ENCODE measurements at places on chromosomes 16 and 17.

- DNase-seq = no peak
Observed at GRCh38 chr17:76630151-76630550, 13.4 kb downstream of the ST6GALNAC1 start.

- DNase-seq = no peak
Observed at GRCh38 chr16:66741950-66742808, 9.2 kb downstream of the DYNC1LI2 start.

DNA sequence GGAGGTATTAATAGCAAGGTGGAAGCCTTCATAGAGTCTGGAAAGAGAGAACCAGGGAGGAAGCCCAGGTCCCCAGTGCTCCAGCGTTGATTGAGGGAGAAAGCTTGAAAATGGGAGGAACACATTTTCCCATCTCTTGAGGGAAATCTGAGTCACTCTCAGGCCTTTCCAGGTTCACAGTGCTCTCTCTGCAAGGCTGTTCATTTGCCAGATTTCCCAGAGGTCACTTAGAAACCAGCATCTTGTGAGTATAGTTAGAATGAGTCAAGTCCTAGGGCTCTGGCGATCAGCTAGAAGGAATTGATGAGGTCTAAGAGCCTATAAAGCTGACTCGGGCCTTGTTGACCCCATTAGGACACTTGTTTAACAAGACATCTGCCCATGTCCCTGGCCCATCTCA, 17.7 kb upstream of the ZNF594 start:
- DNase-seq = no peak

DNA sequence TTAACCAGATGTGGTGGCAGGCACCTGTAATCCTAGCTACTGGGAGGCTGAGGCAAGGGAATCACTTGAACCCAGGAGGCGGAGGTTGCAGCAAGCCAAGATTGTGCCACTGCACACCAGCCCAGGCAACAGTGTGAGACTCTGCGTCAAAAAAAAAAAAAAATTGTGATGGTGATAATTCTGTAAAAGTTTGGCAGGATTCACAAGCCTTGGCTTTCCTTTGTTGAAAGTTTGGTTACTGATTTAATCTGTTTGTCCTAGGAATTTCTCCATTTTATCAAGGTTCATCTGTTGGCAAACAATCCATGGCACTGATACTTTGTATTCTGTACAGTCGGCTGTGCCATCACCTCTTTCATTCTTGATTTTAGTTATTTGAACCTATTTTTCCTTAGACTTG, 15.9 kb downstream of the EIF4A3 start:
- DNase-seq = no peak

DNA sequence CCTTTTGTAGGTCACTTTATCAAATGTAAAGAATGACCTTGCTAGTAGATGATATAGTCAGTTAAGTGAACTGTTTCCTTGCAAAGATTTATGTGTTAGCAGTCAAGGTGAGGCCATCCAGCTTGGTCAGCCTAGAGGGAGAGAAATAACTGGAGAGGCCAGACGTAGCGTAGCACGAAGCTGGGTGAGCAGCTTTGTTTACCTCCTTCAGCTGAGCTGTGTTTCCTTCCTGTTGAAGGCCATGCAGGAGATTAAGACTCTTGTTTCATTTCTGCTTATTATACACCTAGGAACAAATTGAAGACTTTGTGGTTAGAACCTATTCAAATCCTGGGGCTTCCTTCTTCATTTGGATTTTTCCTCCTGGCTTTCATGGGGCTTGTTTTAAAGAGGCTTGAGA, 267.1 kb downstream of the PHKB start:
- DNase-seq = no peak

GRCh38 chr16:47162670-47163420, 19.1 kb upstream of the NETO2 start:
- DNase-seq = no peak

- DNase-seq = no peak
Observed at GRCh38 chr16:21028728-21029127, 121.9 kb downstream of the DNAH3 start.

DNA sequence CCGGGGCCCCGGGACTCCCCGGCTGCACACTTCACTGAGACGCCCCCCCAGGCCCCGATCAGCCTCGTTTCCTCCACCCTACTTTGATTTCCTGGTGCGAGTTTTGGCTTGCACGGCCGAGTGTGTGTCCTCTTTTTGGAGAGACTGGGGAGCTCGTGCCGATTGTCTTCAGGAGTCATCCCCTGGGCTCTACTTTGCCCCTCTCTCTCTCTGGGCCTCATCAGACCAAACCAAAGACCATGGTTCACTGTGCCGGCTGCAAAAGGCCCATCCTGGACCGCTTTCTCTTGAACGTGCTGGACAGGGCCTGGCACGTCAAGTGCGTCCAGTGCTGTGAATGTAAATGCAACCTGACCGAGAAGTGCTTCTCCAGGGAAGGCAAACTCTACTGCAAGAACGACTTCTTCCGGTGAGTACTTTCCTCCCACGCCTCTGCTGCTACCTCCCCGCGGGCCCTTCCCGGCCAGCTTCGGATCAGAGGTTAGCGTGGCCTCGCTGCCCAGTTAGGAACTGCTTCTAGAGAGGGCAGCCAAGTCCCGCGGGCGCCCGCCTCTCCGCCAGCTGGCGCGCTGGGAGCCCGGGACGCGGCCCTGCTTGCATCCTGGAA, 787 bp downstream of the LHX1 start:
- DNase-seq = no peak

- DNase-seq = no peak
Observed at GRCh38 chr16:73053364-73054124, 5.6 kb upstream of the ZFHX3 start.

DNA sequence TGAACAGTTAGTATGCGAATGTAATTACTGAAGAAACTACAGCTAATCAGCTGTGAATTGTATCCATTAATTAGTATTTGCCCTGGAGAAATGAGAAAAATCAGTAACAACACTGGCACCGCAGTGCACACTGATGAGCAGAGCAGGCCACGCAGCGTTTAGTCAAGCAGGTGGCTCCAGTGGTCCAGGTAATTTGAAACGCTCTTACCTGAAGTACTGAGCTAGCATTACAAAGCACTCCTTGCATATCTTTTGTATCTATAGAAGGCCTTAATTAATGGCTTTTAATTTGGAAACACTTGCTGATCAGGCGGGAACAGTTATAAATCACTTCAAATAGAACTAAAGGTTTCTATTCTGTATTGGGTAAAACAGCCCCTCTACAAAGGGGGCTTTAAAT, 76.4 kb downstream of the TOX3 start:
- peak; percentile 25 for DNase-seq

- DNase-seq = no peak
Observed at GRCh38 chr17:41067281-41067680, 1.6 kb upstream of the KRTAP2-4 start.

GRCh38 chr17:32834104-32834503, 42.8 kb downstream of the MYO1D start:
- no peak for DNase-seq

DNA sequence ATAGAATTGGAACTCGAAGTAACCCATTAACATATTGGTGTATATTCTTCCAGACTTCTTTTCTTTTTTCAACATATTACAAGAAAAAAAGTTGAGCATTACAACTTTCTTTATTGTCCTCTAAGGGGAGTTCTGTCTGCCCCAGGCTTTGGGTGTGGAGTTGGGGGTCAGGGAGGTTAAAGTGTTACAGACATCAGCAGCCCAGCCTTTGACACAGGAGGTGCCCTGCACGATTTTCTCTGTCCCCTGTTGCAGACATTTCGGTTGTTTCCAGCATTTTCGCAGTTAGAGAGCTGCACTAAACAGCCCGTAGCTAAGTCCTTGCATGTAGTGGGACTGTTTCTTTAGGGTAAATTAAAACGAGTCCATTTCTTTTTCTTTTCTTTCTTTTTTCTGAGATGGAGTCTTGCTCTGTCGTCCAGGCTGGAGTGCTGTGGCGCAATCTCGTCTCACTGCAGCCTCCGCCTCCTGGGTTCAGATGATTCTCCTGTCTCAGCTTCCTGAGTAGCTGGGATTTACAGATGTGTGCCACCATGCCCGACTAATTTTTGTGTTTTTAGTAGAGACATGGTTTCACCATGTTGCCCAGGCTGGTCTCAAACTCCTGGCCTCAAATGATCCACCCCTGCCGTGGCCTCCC, 13.4 kb upstream of the ADCY7 start:
- no peak for DNase-seq

GRCh38 chr16:10205688-10206087, 23.5 kb upstream of the GRIN2A start:
- DNase-seq = no peak

DNA sequence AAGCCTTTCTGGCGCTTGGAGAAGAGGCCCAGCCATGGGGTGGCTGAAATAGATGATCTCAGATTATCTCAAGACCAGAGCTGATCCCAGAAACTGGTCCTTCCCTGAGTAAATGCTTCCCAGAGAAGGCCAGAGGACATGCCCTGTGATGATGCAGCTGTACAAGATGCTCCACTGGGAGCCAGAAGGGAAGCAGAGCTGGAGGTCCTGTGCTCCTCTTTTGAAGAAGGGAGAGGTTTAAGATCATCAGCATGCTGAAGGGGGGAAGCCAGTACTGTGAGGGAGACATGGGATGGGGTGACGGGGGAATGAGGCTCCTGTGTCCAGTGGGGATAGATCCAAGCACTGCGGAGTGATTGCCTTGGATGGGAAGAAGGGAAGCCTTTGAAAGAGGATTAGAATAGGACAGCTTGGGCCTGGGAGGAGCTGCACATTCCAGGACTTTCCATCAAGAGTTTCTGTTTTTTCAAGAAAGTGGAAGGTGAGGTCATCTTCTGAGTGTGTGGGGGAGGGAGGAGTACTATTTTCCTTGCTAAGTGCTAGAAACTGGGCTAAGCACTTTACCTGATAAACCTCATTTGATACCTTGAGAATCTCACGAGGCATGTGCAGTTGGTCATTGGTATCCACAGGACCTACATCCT, 16.4 kb upstream of the ALOX15B start:
- DNase-seq = no peak

DNA sequence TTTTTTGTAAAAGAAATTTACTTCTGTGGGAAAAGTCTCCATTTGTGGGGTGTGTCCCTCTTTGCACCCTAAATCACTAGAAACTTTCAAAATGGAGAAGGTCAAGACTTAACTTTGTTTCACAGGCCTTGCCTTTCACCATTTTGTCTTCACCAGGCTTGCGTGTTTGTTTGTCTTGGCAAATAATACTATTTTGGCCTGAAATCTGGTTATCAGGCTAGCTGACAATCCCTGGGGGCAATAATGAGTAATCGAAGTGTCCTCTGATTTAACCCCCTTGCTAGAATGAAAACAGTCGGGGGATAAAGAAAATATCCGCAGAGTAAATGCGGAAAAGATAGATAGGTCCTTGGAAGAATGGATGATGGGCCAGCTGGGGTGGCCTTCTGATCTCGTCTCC, 34.5 kb downstream of the SLC39A11 start:
- DNase-seq = no peak

DNA sequence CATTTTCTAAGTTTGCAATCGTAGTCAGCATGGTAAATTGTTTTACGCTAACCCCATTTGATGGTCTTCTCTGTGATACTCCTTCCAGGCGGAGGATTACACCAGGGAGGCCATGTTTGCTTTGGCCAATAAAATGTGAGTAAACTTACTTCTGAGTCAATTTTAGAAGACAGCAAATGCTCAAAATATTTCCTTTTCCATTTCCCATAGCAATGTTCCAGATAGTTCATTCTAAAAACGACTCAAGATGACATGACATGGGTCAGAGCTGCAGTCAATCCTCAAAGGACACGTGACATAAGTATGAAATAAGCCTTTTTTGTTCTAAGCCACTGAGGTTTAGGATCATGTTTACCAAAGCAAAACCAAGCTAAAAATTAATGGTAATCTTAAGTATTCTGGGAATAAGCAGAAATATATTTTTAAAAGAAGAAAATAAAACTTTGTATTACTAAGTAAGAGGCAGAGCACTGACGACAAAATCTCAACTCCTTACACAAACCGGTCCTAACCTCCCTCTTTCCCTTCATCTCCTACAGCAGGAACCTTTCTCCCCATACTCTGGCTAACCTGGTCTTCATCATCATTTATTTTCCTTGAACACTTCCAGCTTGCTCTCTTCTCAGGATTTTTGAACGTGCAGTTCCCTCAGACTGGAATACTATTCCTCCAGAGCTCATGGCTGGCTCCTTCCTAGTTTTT, 266.2 kb downstream of the CEP112 start:
- no peak for DNase-seq

GRCh38 chr17:15119968-15120367, 145.2 kb downstream of the PMP22 start:
- DNase-seq = no peak

DNA sequence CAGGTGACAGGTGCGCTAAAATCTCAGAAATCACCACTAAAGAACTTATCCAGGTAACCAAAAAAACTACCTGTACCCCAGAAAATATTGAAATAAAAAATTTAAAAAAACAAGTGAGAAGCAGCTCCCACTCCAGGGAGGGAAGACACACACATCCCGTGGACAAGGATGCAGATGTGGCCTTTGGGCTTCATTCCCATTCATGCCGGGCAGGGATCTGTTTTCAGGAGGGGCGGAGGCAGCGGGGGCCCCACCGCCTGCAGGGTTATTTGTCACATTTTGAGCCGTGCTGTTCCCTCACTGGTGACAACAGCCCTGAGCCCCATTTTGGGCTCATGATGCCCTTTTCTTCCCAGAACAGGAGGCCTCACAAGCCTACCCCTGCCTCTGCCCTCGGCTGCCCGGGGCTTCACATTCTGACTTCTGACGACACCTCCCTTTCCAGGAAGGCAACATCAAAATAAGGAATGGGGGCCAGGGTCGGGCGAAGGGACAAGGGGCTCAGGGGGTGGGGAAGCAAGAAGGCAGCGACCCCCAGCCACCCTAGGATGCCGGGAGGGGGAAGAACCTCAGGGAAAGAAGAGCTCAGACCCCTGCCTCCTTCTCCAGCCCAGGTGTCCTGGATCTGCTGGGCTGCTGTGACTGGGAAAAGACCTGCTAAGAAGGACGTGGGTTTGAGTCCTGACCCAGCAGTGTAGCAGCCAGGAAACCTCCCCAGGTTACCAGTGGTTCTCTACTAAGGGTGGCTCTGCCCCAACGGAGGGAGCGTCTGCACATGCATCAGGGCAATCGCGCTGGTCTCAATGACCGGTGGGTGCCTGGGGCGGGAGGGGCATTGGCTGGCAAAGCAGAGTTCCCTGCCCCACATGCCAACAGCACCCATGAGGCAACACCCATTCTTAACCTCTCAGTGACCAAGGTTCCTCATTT, 2.3 kb upstream of the CD79B start:
- no peak for DNase-seq

GRCh38 chr16:30051518-30051917, 14.0 kb upstream of the ALDOA start:
- no peak for DNase-seq

DNA sequence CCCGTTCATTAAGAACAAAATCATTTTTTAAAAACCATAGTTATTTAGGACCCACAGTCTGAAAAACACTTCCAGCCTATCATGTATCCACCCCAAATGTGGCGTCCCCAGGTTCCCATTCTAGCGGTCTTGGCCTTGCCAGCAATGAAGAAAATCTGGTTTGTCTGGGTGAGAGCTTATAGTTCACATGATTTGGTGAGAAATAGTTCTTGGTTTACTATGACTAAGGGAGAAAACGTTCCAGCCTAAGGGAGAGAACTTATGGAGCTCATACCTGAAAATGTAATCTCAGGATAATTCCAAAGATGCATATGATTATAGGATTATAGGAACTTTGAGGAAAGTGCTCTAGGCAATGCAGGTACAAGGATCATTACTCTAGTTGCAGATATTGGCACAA, 4.8 kb downstream of the MARVELD3 start:
- no peak for DNase-seq

GRCh38 chr16:26697807-26698206, 368.9 kb upstream of the C16orf82 start:
- DNase-seq = no peak

Data from iPS DF 19.7 (cell line).